Keratinocyte (primary cell): ENCODE measurements at places on chromosomes 1 and 21. TPM values are rescaled to one million over a fixed set of nuclear protein-coding genes. Genes with fewer than 3 reads are reported as not detected.

Gene RAB7B
- polyA plus RNA-seq, result 39.2 to 88.7 TPM (median 47.8 TPM) in 3 replicates

Gene TNFSF4
- polyA plus RNA-seq, result 1.1 to 1.2 TPM (median 1.2 TPM) in 3 replicates

Gene LGR6
- polyA plus RNA-seq, result 0.39 to 1.5 TPM (median 0.42 TPM) in 3 replicates

Gene CCDC185
- polyA plus RNA-seq, result not detected in 3 replicates

Gene TRAF3IP3
- polyA plus RNA-seq, result 0.08 to 0.16 TPM in 2 of 3 replicates, not detected in the other

Gene NUF2
- 1.2 to 10.6 TPM (median 5.1 TPM) in 3 replicates for polyA plus RNA-seq

Gene NVL
- polyA plus RNA-seq, result 17.9 to 25.4 TPM (median 24.9 TPM) in 3 replicates

Gene CD52
- 0.22 to 0.27 TPM in 2 of 3 replicates, not detected in the other for polyA plus RNA-seq

Gene LDLRAD2
- 0.07 TPM in 1 of 3 replicates, not detected in the others for polyA plus RNA-seq

Gene ITLN2
- polyA plus RNA-seq, result 0.22 to 0.59 TPM (median 0.39 TPM) in 3 replicates

Gene MSH4
- polyA plus RNA-seq, result 0.05 to 0.13 TPM (median 0.10 TPM) in 3 replicates

Gene TDRD10
- not detected in 3 replicates for polyA plus RNA-seq

Gene RSPH1
- 0.50 to 0.84 TPM (median 0.50 TPM) in 3 replicates for polyA plus RNA-seq

Gene TRNAU1AP
- 28.9 to 43.5 TPM (median 40.4 TPM) in 3 replicates for polyA plus RNA-seq

Gene ZFP69B
- 1.1 to 1.9 TPM (median 1.7 TPM) in 3 replicates for polyA plus RNA-seq

Gene CRYAA
- polyA plus RNA-seq, result not detected in 3 replicates

Gene CNIH3
- polyA plus RNA-seq, result 0.71 to 1.5 TPM (median 0.81 TPM) in 3 replicates

Gene KRTAP20-4
- not detected in 3 replicates for polyA plus RNA-seq
